ENCODE measurements at places on chromosomes 1 and 21.

GRCh38 chr1:37161171-37161570 lies 126.9 kb upstream of the GRIK3 start:
- DNase-seq, result no peak

- no peak for DNase-seq
These were observed 18.9 kb downstream of the GPR137B start for GRCh38 chr1:236161230-236161629.

DNA sequence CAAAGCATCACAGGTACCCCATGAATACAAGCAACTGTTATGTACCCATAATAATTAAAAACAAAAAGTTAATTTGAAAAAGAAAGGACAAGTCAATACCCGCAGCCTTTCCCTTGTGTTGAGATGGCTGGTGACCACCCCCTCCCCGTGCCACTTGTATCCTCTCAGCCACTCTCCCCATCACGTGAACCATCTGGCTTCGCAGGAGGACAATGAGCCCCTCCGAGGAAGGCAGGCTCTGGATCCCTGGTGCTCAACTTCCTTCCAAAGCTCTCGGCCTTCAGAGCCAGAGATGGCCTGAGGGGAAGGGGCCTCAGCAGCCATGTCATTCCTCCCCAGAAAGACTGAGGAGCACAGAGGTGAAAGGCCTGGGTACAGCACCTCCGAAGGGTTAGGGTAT lies 120.4 kb upstream of the RAB4A start:
- no peak for DNase-seq

DNA sequence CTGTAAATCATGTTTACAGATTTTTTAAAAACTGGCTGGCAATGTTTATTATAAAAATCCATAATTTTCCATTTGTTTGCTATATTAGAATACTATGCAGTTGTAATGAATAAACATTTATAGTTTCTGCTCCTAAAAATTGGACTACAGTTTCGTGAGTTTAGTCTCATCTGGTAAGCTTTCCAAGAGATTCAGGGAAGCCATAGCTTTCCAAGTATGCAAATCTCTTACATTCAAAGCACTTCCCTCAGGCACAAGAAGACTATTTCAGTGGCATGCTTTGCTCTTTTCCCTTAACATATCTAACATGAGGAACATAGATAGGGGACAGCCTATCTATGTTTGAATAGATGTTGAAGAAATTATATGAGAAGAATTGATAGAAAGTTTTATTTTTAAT lies 77.2 kb downstream of the ADGRL2 start:
- DNase-seq, result no peak

DNA sequence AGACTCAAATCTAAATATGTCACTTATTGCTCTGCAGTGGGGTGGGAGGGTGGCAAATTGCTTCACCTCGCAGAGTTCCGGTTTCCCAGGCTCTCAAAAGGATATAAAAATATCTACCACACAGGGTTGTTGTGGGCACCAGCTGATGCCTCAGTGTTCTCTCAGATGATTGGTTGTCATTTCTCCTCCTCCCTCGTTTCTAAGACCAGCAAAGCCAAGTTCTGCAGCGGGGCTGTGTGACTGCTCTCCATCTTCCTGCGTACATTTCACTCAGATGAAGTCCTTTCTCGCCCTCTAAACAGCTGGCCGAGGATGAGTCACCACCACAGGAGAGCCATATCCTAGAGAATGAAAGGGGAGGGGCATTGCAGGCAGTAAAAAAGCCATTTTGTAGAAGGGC lies 35.0 kb upstream of the VWA5B1 start:
- DNase-seq, result no peak

DNA sequence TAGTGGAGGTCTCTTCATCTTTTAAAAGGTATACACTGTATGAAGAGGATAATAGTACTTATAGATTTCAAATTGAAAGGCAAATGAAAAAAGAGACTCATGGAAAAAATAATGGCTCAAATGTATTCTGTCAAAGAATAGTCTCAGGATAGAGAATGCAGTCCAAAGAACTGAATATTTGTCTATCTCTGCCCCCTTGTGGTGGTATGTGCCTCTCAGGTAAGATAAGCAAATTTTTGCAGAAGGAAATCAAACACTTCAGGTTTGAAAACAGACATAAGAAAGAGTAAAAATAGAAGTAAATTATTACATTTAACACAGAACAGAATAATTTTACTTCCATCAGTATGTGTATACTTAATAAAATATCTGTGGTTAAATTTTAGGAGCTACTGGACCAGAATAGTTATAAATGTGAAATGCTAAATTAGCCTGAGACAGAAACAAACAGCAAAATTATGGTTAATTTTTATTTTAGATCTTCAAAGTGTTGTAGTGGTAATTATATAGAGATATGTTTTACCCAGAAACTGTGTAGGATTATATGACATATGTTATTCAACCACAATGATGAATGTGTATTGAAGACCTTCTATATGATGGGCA lies 164.4 kb upstream of the PALMD start:
- DNase-seq, result peak; percentile 58
